ENCODE measurements at places on chromosomes 7 and 10.

GRCh38 chr10:99958806-99959205 lies 50.9 kb downstream of the DNMBP start:
- no peak for DNase-seq

- DNase-seq: peak; percentile 61
Observed at GRCh38 chr10:46297406-46298204, 10.8 kb downstream of the ANTXRL start.

GRCh38 chr7:27188386-27189294 lies 3.6 kb upstream of the HOXA11 start:
- DNase-seq: peak; percentile 69

DNA sequence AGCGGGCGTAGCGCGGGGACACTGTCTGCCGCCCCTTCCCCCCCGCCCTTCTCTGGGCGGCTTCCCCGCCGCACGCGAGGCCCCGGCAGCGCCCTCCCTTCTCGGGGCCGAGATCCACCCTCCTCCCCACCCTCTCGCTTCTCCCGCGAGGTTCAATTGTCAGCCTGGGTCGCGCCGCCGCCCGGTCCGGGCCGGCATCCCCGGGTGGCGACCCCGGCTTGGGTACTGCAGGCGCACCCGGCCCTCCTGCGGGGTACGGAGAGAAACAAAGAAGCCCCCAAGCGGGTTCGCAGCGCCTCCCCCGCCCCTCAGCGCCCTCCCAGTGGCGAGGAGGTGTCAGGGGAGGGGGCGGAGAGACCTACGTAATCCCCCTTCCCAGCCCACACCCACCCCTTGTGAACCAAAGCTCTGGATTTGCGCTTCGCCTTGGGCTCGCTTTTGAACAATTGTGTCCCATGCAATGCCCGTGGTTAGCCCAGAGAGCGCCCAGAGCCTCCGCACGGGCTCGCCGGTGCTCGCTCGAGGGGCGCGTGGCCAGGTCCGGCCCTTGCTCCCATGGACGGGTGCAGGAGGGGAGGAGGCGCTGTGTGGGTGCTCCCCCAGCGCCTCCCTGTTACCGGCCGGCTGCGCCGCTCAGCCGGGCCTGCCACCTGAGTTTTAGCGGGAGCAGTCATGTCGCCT lies 634 bp downstream of the HECW1 start:
- no peak for DNase-seq

- DNase-seq: no peak
Observed at GRCh38 chr10:75598998-75599397, 167.6 kb downstream of the LRMDA start.

- DNase-seq: no peak
Observed at GRCh38 chr7:44521347-44522095, 19.6 kb downstream of the NPC1L1 start.

- no peak for DNase-seq
Observed at GRCh38 chr7:27424231-27424630, 181.6 kb downstream of the EVX1 start.

GRCh38 chr10:102283488-102283887 lies 38.2 kb downstream of the GBF1 start:
- no peak for DNase-seq

DNA sequence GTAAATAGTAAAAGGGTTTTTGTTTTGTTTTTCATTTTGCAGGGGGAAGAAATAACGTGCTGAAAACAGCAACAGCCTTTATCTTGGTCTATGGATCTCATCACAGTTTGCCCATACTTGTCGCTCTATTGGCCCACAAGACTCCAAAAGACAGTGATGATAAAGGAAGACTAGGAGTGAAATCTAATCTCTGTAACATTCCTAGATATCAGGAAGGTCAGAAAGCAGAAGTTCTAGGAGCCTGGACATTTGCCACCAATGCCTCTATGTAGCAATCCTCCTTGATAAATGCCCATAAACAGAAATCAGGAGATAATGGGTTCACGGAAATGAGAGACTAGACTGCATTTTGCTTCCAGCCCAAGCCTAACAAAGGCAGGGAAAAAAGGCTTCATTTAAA lies 8.9 kb downstream of the CUBN start:
- DNase-seq: no peak

DNA sequence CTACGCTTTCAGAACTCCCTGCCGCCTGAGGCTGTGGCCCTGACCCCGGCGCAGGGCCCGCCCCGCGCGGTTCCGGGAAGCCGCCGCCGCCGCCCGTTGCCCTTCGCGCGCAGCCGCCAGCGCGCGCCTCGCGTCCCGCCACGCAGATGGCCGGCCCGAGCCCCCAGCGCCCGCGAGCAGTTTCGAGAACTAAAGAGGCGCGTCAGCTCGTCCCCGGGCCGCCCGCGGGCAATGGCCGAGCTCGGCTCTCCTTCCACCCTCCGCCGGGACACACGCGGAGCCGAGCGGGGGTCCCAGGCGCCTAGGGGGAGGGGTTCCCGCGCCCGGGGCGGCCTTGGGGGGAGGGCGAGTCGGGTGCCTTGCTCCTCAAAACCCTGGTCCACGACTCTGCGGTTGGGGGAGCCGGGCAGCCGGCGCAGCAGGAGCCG lies 1.8 kb downstream of the HNRNPF start:
- peak; percentile 57 for DNase-seq

DNA sequence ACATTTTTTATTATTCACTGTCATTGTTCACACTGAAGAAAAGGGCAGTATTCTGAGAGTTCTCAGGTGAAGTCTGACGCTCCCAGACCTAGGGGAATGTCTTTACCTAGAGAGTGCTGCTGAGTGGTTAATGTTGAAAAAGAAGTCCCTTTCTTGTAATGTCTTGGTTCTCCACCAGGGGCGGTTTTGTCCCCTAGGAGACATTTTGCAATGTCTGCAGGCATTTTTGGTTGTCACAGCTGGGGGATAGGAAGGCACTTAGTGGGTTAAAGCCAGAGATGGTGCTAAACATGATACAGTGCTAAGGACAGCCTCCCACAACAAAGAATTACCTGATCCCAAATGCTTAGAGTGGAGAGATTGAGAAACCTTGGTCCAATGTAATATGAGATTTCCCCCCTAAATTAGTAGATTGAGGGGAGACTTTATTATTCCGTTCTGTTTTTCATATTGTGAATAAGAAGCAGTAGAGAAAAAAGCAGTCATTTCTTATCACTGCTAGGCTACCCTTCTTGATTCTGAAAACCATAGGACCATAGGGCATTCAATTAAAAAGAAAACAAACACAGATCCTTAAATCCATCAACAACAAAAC lies 13.1 kb downstream of the UMAD1 start:
- peak; percentile 37 for DNase-seq

DNA sequence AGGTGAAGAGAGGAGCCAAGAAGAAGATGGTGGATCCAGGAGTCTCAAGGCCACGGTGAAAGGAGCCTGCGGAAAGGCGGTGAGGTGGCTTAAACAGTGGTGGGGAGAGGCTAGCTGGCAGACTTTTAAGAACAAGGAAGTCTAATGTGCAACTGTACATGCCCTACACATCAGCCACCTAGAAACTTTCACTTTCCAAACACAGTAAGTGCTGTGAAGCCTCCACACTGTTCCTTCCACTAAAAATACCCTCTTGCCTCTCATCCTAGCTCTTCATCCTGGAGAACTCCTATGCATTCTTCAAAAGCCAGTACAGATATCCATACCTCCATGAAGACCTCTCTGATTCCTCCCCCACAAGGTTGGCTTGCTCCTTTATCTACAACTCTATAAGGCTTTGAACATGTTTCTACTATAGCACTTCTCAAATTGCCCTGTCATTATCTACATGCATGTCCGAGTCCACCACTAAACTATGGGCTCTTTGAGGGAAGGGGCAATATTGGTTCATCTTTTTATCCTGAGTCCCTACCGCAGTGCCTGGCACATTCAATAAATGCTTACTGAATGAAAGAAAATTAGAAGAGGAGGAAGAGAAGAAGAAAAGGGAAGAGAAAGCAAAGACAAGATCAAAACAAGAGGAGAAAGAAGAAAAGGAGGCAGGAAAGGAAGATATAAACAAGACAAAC lies 54.2 kb downstream of the DNAJC12 start:
- DNase-seq: no peak

DNA sequence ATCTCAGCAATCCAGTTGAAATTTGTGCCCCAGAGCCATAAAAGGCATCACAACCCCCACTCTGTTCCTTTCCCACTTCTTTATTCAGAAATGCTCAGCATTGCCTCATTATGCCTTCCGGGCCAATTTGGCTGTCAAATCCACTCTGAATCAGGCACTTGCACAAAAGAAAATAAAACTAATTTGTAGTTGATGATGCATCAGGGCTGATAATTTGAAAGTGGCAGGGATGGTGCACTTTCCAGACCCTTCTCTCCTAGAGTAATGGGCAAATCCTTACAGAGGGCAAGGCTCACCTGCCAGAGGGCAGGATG lies 147.9 kb upstream of the PDE1C start:
- DNase-seq: no peak

- DNase-seq: no peak
Observed at GRCh38 chr7:36707898-36708297, 16.4 kb downstream of the AOAH start.

DNA sequence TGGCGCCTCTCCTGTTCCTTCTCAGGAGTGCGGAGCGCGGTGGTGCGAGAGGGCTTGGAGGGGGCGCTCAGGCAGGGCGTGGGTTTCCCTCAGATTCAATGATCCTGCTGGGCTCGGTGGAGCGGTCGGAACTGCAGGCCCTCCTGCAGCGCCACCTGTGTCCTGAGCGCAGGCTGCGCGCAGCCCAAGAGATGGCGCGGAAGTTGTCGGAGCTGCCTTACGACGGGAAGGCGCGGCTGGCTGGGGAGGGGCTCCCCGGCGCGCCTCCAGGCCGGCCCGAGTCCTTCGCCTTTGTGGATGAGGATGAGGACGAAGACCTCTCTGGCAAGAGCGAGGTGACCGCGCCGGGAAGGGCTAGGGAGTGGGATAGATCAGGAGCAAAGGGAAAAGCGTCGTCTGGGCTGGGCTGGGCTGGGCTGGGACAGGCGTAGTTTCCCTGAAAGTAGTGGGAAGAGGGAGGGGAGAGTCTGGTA lies 17.0 kb downstream of the FAM131B start:
- peak; percentile 75 for DNase-seq

- DNase-seq: no peak
Observed at GRCh38 chr10:85916286-85916685, 450.3 kb downstream of the GRID1 start.

DNA sequence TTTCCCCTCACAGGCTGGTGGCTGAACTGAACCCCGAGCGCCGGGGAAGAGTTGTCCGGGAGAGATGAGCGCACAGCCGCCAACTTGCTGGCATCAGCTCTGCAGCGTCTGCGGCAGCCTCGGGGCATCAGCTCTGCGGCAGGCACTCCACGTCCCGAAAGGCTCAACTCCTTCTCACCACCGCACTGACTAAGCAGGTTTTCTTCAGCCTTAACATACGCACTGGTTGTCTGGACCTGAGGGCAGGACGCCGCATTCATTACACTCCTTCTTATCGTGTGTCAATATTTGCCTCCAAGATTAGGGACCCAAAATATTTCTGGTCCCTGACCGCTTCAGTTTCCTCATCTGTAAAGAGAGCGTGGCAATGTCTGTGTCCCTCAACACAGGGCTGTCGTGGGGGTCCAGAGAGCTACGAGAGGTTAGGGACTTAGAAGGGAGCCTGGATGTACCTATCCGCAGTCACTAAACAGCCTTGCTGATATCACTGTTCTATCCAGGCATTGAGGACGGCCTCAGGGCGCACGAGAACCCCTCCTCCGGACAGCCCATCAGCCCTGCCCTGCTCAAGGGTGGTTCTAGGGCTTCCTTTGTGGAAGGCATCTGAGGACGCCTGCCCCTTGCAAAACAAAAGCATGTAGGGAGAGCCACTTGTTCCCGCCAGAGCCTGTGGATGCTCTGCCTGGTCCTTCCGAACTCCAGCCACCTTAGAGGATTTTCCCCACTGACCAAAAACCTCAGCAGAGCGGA lies 42.8 kb upstream of the FIGNL1 start:
- no peak for DNase-seq

GRCh38 chr10:13120786-13121499 lies 21.0 kb downstream of the OPTN start:
- no peak for DNase-seq

- DNase-seq: no peak
Observed at GRCh38 chr7:78465894-78466293, 667.3 kb downstream of the PHTF2 start.

DNA sequence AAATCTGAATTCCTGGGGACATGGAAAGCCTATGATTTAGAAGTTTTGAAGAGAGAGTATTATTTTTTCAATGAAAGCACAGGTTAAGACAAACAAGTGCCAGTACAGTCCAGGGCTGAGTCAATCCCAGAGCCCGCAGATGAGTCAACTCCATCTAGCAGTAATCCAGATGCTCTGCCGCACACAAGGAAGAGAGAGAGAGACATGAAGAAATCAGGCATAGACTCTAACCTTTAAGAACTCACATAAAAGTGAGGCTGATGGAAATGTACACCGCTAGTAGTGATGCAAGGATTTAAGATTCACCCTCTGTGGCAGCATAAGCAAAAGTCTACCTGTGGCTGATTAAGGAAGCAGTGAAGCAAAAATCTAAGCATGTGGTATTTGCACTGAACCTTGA lies 651.5 kb downstream of the TNS3 start:
- DNase-seq: no peak

- DNase-seq: peak; percentile 29
Observed at GRCh38 chr10:21494191-21495001, 31.1 kb downstream of the SKIDA1 start.

- no peak for DNase-seq
Observed at GRCh38 chr7:126426652-126427051, 826.1 kb downstream of the GRM8 start.

- DNase-seq: no peak
Observed at GRCh38 chr10:69218831-69219230, 1.3 kb upstream of the HKDC1 start.

DNA sequence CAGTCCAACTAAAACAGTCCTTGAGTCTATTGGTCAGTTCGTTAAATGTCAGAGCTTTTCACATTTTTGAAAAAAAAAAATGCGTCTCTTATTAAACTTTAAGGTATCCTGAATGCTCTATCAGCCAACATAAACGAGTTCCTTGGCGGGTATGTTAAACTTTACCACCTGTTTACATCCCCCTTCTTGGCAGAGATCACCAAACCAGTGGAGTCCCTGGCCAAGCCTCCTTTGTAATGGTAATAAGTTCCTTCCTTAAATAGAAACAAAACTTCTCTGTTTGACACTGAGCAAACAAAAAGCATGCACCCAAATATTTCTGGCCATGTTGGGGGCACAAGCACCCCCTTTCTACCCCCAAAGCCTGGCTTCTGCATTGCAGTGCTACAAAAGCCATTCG lies 3.2 kb downstream of the TRIL start:
- no peak for DNase-seq

DNA sequence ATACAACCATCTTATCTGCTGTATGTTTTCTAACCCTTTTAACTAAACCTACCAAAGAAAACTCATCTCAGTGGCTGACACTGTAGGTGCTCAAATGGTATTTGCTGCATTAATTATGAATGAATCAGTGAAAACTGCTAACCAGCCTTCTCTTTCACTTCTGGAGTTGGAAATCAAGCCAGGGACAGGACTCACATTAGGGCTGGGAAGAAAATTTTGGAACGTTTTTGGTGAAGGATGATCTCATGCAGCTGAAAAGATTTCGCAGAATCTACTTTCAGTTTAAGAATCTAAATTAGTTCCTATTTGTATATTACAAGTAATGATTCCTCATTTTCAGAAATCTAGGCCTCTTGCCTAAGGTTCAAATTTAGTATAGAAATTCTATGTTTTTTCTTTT lies 12.9 kb downstream of the MTPN start:
- no peak for DNase-seq

All from CD4-positive, alpha-beta T cell treated with Interleukin-6 for 4 hours (primary cell).